Bone marrow (tissue), 2 donors: ENCODE measurements at places on chromosomes 13 and 19.

- DNase-seq, result no peak
Observed at GRCh38 chr13:43727856-43728255, 58.9 kb downstream of the ENOX1 start.

DNA sequence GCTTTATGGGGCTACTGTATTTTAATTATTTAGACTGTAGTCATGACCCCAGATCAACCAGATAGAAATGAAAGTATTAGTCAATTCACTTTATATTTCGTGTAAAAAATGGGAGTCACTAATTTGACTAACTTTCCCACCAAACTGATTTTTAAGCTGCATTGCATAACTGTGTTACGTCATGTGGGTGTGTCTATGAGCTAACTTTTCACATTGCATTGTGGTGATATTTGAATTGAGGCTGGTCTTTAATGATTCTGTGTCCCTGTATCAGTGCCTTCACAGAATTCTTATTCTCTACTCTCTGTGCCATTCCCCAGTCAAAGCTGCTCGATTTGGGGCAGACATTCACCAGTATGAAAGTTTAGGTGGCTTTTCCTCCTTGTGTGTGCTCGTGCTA is 172.7 kb upstream of the MAB21L1 start:
- no peak for DNase-seq

GRCh38 chr13:38494445-38494844 is 144.8 kb downstream of the UFM1 start:
- no peak for DNase-seq

GRCh38 chr13:97715763-97716162 is 237.7 kb upstream of the IPO5 start:
- DNase-seq, result no peak

GRCh38 chr13:28967029-28967915 is 147.1 kb downstream of the MTUS2 start:
- DNase-seq, result no peak

DNA sequence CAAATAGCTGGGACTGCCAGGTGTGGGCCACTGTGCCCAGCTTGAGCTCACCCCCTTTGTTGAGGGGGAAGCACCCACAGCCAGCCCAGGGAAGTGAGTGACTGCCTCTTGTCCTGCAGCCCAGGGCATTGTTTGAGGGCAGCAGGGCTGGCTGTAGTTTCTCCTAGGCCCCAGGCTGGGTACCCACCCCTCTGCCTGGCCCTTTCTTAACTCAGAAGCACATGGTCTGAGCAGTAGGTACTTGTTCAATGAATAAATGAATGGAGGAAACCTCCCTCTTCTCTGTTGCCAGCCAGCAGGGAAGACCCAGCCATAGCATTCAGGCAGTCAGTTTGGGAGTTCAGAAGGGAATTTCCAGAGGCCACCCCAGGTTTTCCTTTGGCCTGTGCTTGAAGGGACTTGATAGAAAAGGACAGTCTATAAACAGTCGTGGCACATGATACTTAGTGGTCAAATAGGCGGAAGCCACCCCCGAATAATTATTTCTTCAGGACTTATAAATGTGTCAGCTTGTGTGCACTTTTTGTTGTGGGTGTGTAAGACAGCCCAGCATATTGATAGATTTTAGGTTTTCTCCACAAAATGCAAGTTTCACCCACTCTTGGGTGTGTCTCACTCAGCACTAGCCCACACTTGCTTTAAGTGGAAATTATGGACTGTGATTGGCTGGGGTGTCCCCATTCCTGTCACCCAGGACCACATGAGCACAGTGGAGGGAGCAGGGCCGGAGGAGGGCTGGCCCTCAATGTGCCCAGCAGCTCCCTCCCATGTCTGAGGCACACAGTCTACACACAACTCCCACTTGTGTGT is 33.1 kb downstream of the GATAD2A start:
- no peak for DNase-seq

GRCh38 chr19:17333611-17334413 is 843 bp downstream of the ANO8 start:
- DNase-seq, result peak; percentile 81

DNA sequence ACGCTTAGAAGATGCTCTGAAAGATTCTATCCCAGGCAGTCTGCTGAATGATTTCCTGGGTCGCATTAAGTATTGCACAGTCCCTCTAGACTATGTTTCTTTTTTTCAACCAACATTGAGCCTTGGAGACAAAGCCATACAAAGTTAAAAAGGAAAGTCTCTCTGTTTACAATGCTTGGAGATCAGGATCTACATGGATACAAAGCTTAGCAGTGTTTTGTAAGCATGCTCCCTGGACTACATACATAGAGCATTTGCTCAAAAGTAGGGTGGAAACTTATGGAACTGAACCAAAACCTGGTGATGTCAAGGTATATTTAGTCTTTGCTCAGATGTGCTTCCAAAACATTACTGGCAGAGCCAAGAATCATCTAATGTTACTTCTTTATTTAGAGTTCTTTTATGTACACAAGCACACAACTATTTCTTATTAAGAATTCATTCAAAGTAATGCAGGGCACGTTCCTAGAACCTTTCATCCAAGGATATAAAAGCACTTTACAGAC is 241.2 kb downstream of the ABCC4 start:
- no peak for DNase-seq

DNA sequence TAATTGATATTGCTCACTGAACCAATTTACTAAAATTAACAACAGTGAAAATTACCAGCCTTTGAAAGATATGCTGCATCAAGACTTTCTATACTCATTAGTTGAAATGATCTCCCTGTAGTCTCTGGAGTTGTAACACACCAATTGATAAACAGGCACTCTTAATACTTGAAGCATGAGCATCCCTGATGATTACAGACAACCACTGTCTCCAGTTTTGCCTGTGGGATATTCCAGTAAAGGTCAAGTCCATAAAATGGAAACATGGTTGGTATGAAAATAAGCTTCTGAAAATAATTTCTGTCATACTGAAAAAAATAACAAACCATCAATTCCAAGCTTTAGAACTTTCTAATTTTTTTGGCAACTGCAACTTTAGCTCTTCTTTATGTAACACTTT is 405.8 kb downstream of the SPRY2 start:
- no peak for DNase-seq

- no peak for DNase-seq
Observed at GRCh38 chr19:10544753-10545251, 1.1 kb downstream of the ATG4D start.

- DNase-seq, result no peak
Observed at GRCh38 chr19:6269101-6269886, 10.5 kb downstream of the MLLT1 start.

DNA sequence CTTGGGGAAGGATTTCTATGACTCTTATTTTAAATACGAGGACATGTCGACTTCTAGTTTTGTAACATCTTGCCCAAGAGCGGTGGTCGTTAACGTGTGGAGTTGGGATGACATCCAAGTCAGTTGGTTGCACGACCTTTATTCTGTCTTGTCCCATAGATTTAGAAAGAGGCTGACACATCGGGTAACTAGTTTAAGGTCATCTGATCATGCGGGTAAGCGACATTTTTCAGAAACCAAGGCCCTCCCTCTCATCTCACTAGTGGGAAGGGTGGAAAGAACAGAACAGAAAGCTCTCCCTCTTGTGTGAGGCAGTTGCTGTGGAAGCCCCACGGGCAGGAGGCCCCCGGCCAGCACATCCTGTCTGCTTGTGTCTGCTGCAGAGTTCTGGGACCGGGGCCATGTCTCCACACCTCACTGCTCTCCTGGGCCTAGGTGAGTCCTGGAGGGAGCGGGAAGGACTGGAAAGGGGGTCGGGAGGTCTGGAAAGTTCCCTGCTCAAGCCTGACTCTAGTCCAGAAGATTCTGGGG is at the start of gene LAIR2:
Gene LAIR2 (plus strand): TSS at position 314 of the 531 bp plus-strand sequence. CDS start 88 bp downstream, at position 402.
- DNase-seq, result no peak

- no peak for DNase-seq
Observed at GRCh38 chr13:102039264-102039663, 362.6 kb downstream of the FGF14 start.

- no peak for DNase-seq
Observed at GRCh38 chr13:24627090-24627714, 53.0 kb upstream of the ATP12A start.

DNA sequence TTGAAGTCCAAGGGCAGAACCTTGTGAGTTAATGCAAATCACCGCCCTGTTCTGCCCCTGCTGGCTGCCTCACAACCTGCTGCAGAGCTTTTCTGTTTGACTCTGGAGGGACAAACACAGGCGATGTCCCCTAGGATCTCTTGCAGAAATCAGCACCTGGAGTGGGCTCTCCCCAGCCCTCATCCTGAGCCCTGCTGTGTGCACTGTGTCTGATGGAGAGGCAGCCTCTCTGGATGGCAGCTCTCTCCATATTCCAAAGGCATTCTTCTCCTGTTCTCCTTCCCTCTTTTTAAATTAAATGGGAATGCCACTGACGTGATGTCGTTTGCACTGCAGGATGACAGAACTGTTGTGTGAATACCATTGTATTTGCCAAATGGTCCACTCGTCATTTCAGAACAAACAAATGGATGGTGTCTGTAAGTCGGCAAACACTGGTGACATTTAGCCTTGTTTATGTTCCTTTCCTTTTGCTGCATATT is 184.1 kb downstream of the ZNF536 start:
- DNase-seq, result no peak

DNA sequence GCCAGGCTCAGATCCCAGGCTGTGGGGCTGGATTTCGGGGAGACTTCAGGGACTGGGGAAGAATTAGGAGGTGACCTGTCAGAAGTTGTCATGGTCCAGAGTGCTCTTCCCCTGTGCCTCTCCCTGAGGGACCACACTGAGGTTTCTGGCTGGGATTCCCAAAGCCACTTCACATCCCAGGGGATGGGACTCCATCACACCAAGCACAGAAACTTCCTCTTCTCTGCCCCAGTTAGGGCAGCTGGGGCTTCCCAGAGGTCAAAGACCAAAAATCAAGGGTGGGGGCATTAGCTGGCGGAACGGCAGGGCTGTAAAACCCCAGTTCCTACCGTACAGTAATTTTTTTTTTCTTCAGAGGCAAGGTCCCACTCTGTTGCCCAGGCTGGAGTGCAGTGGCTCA is 7.4 kb downstream of the FCER2 start:
- DNase-seq, result no peak

DNA sequence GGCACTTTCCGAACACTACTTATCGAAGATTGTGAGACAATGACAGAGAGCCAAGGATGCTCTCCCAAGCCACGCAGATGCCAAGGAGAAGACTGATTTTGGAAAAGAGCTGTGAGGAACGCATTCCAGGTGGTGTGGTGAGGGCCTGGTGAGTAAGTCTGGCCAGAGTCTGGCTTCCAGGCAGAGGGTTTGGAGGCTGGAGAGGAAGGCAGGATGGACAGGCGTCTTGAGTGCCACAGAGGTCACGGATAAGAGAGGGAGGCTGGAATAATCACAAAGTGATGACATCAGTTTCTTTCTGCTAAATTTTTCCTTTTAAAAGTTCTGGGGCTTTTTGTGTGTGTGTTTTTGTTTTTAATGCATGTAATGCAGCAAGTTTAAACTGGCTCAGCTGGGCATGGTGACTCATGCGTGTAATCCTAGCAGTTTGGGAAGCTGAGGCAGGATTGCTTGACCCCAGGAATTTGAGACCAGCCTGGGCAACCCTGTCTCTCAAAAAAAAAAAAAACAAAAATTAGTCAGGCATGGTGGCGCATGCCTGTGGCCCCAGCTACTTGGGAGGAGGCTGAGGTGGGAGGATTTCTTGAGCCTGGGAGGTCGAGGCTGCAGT is 235.1 kb downstream of the NALCN start:
- DNase-seq, result no peak

DNA sequence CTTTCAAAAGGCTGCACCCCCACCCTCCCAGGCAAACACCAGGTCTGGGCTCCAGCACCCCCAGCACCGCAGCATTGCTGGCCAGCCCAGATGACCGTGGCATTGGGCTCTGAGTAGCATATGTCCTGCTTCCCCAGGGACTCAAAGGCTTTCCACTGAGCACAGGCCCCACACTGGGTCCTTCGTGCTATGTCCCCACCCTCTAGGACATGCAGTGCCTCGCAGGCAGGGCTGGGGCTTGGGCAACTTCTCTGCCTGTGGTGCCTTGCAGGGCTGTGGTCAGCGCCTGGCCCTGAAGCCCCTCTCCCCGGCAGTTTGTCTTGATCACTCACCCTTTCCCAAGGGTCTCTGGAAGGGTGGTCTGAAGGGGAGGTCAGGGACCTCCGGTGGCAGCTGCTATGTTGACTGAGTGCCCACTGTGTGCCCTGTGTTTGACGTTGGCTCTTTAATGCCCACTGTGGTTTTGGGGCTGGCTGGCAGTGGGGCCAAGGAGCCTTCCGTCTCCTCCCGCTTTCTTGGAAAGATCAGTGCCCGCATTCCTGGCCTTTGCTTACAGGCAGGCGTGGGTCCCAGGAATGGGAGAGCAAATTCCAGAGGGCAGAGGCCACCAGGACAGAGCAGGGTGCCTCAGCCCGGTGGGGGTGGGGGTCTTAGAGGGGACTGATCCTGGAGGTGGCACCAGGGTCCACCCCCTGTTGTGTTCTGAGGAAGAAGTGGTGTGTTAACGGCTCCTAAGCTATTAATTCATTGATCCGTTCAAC is 20.3 kb upstream of the CRTC1 start:
- DNase-seq, result no peak

DNA sequence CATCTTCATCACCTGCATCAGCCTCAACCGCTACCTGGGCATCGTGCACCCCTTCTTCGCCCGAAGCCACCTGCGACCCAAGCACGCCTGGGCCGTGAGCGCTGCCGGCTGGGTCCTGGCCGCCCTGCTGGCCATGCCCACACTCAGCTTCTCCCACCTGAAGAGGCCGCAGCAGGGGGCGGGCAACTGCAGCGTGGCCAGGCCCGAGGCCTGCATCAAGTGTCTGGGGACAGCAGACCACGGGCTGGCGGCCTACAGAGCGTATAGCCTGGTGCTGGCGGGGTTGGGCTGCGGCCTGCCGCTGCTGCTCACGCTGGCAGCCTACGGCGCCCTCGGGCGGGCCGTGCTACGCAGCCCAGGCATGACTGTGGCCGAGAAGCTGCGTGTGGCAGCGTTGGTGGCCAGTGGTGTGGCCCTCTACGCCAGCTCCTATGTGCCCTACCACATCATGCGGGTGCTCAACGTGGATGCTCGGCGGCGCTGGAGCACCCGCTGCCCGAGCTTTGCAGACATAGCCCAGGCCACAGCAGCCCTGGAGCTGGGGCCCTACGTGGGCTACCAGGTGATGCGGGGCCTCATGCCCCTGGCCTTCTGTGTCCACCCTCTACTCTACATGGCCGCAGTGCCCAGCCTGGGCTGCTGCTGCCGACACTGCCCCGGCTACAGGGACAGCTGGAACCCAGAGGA is 2.6 kb downstream of the P2RY11 start:
- DNase-seq, result no peak

GRCh38 chr19:37654118-37654517 is 1.1 kb downstream of the ZFP30 start:
- DNase-seq, result no peak

GRCh38 chr19:17455308-17456123 is 5.2 kb downstream of the NXNL1 start:
- DNase-seq, result no peak

GRCh38 chr13:81171065-81171647 is 830.2 kb upstream of the SPRY2 start:
- DNase-seq, result no peak

DNA sequence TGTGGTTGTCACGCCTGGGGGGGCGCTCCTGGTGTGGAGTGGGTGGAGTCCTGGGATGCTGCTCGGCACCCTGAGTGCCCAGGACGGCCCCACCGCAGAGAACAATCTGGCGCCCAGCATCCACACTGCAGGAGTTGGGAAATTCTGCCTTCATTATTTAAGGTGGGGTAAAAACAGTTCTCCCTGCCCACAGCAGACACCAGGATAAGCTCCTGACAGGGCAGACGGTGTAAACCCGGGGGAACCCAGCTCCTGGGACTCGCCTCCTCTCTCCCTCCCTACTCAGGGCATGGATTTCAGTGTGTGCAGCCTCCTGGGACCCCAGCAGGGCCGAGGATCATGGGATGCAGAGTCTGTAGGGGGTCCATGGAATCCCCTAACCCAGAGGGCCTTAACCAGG is 7.7 kb upstream of the WDR18 start:
- no peak for DNase-seq

- DNase-seq, result no peak
Observed at GRCh38 chr13:32525766-32526165, 12.8 kb downstream of the N4BP2L2 start.
